ENCODE measurements at places on chromosomes 16 and 17.

DNA sequence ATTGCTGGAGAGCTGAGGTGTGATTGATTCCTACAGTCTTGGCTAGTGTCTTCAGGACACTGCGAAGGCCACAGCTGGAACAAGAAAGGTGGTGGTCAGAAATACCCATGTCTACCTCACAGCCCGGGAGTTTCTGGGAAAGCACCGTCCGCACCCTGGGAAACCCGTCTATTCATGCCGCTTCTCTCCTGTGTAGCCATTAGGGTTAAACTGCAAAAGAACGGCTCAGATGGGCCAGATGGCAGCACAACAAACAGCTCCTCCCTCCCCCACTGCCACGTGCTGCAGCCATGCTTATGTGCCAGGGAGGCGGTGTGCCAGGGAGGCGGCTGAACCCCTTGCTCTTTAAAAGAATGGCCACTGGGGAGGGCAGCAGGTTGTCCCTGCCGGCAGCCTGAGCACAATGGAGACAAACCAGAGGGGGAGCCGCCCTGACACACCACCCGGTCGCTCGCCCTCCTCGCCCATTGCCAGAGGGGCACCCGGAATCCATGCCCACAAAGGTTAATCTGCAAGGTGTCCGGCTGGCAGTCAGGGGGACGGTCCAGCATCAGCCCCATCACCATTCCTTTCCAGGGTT is 65.2 kb downstream of the CYTH1 start:
- peak overlapping the region; percentile 1 for H3K27ac ChIP-seq
- peaks cover 17% of the 10 kb centered on the region for H3K36me3 ChIP-seq
- DNase-seq = no peak

DNA sequence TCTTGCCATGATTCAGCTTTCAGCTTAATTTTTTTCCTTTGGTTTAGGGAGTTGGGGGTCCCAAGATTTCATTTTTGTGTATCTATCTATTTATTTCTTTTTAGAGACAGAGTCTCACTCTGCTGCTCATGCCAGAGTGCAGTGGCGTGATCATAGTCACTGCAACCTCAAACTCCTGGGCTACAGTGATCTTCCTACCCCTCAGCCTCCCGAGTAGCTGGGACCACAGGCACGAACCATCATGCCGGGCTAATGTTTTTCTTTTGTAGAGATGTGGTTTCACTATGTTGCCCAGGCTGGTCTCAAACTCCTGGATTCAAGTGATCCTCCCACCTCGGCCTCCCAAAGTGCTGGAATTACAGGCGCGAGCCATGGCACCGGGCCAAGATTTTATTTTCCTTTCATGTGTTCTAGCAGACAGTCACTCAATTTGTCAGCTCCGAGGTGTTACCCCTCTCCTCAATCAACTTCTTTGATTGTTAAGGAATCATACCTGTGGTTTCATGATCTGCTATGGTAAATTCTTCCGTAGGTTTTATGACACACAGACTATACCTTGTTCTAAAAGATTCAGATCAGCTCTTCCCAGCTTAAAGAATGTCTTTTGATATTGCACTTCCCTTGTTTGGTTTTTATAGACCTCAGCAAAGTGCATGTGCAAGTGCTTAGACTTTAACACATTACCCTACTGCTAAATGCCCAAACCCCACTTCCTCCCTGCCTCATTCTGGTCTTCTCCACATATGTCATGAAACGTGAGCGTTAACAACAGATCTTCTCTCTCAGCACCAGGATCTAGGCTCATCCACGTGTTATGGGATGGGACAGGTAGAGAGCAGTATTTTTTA is 13.0 kb downstream of the UNC45B start:
- peaks cover 7% of the 10 kb centered on the region for H3K36me3 ChIP-seq
- peak overlapping the region; percentile 82 for H3K27ac ChIP-seq
- H3K4me3 ChIP-seq = peak overlapping the region; percentile 16
- H3K27me3 ChIP-seq = no peaks in the 10 kb centered on the region
- peaks cover 51% of the 10 kb centered on the region for H3K4me1 ChIP-seq

DNA sequence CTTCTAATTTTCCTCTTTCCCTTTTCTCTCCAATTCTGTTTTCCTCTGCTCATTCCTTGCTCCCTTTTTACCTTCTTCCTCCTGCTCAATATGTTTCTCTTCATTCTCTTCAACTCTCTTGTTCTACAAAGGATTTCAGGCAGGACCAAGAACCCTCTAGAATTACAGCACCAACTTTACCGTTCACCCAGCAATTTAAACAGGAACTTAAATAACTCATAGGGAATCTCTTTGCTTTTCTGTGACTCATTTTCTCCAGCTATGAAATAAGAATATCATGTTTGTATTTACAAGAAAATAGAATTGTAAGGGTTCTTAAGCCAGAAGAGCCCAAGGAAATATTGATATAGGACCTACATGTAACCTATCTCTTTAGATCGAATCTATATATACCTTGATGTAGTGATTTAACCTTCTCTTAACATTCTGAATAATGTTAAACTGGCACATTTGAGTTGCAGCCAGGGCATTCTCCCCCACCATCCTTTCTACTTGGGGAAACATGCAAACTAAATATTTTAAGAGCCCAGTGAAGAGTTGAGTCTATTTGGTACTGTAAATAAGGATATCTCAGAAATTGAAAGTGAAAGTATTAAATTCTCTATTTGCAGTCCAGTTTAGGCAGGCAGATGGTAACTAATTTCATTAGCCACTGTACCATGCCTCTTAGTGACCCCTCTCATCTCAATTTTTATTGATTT is 137.0 kb downstream of the ANKFN1 start:
- H3K4me3 ChIP-seq = peak overlapping the region; percentile 53
- H3K27ac ChIP-seq = peak overlapping the region; percentile 74
- no peaks in the 10 kb centered on the region for H3K36me3 ChIP-seq

DNA sequence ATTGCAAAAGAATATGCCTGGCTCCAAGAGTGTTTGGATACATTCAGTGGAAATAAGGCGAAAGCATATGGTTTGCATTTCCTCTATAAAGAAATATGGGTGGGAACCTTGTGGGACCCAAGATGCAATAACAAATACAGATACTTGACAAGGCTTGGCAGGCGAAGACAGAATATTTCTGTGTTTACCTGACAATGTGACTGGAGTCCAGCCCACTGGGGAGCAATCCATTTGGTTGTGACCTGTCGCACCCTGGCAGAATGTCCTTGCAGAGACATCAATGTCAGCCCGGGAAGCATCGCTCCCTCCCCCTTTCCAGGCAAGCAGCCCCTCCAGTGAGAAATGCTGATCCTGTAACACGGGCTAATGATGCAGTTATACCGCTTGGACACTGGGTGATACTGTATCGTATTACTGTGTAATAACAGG is 296.6 kb downstream of the MAF start:
- peaks cover 22% of the 10 kb centered on the region for H3K27me3 ChIP-seq
- H3K4me1 ChIP-seq = no peaks in the 10 kb centered on the region
- no peak for DNase-seq
- no peak overlapping the region for H3K27ac ChIP-seq
- H3K4me3 ChIP-seq = no peak overlapping the region
- H3K36me3 ChIP-seq = no peaks in the 10 kb centered on the region

DNA sequence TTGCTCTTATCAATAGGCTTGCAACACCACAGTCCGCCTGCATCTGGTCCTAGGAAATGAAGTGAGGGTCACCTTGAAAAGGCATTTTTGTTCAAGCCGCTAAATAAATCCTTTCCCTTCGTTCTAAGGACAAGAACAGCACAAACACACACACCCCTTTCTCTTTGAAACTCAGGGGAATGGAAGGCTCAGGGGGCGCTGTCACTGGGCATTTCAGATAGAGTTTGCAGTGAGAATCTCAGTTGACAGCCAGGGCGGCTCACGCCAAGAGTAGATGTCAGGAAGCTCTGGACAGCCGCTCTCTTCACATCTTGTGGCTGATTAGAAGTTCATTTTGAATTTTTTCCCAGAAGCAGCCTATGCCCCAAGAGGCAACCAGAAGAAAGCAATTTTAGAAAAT is 39.8 kb downstream of the ABAT start:
- DNase-seq = no peak
- H3K4me3 ChIP-seq = no peak overlapping the region
- H3K27me3 ChIP-seq = no peaks in the 10 kb centered on the region
- no peaks in the 10 kb centered on the region for H3K36me3 ChIP-seq
- no peak overlapping the region for H3K27ac ChIP-seq

DNA sequence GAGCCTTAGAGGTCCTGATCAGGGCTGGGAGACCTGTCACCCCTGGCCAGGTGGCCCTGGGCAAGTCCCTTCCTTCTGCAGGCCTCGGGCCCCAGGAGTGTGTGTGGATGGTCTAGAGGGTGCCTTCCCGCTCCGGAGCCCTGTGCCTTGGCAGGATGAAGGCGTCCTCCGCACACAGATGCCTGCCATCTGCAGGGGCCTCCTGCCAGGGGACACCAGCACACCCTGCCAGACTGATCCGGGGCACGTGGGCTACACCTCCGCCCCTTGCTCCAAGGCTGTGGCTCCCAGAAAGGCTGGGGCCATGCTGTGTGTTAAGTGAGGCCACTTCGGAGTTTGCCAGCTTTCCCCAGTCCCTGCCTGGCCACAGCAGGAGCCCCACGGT is 30.7 kb downstream of the NPTX1 start:
- H3K4me3 ChIP-seq = no peak overlapping the region
- H3K27me3 ChIP-seq = peaks cover 3% of the 10 kb centered on the region
- DNase-seq = no peak
- no peaks in the 10 kb centered on the region for H3K36me3 ChIP-seq

DNA sequence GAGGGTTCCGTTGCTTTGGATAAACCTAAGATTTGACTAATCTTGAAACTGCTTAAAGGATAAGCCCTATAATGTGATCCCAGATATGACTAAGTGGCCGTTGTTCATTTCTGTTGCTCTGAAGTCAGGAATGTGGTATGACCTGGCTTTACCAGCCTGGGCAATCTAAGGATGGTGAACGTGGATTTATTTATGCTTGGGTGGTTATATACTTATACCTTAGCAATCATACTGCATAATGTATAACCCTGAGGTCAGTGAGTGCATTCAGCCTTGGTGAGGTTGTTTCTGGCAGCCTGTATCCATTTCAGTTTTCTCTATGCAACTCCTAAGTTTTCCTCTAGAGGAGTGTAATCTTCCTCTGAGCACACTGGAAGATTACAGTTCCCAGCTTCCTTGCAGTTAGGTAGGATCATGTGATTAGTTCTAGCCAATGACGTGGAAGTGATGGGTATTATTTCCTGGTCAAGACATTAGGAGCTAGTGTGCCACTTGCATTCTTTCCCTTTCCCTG is 41.9 kb downstream of the FTO start:
- no peak for DNase-seq
- H3K36me3 ChIP-seq = no peaks in the 10 kb centered on the region
- H3K27me3 ChIP-seq = no peaks in the 10 kb centered on the region
- H3K4me3 ChIP-seq = no peak overlapping the region
- no peak overlapping the region for H3K27ac ChIP-seq

DNA sequence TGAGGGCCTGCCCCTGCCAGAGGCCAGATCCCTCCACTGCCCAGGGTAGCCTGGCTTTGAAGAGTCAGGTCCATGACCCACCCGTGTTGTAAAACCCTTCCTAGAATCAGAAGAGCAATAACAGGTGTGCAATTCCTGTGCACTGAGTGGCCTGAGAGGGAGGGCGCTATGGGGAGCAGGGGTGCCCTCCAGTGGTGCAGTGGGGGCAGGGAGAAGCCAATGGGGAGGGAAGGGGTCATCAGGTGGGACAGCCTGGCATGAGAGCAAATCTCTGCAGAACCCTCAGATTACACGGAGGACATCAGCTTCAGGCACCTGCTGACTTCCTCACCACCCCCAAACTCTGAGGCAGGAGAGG is 72.9 kb upstream of the ZNF469 start:
- no peaks in the 10 kb centered on the region for H3K4me1 ChIP-seq
- DNase-seq = no peak
- H3K27ac ChIP-seq = no peak overlapping the region
- H3K4me3 ChIP-seq = no peak overlapping the region
- H3K27me3 ChIP-seq = peaks cover 9% of the 10 kb centered on the region

DNA sequence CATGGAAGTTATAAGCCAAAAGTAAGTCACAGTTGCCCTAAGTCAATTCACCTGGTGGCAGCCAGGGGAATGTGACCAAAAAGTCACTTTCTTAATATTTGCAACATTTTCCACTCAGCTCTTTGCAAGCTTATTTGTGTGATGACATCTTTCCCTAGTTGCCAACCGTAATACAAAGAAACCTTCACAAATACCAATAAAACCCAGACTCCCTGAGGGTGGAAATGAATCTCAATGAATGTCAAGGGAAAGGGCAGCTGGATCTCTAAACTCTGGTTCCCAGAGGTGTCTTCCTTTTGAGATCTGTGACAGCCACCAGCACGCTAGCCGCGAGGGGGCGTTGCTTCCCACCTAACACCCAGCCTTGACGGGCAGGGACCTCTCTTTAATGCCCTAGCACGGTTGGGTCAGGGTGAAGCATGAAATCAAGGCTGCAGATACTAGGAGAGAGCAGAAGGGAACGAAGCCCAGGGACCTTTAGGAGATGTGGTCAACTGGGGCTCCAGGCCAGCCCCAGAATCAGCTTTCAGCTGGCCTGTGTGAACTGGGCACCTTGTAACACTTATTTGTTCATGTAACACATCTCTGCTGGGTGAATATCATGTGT is 82.2 kb downstream of the CMC2 start:
- no peak overlapping the region for H3K27ac ChIP-seq
- no peaks in the 10 kb centered on the region for H3K4me1 ChIP-seq
- no peak overlapping the region for H3K4me3 ChIP-seq
- peak; percentile 56 for DNase-seq
- peaks cover 3% of the 10 kb centered on the region for H3K27me3 ChIP-seq

DNA sequence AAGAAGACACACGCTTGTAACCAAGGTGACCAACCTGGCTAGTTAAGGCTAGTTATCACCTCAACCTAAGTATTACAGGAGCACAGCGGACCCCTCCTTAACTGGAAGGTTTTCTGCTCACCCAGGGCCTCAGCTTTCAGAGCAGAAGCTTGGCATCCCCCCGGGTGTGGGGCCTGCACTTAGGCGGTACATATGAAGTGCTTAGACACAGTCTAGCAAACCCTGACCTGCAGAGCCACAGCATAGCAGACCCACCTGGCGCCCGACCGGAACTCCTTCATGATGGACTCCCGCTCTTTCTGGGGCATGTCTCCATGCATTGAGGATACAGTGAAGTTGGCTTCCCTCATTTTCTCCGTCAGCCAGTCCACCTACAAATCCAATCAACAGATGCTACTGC is 9.8 kb downstream of the EIF4A3 start:
- H3K4me1 ChIP-seq = peaks cover 3% of the 10 kb centered on the region
- H3K27me3 ChIP-seq = no peaks in the 10 kb centered on the region
- no peak for DNase-seq
- H3K4me3 ChIP-seq = no peak overlapping the region
- peaks cover 80% of the 10 kb centered on the region for H3K36me3 ChIP-seq
- no peak overlapping the region for H3K27ac ChIP-seq

GRCh38 chr16:27235055-27235937 is 32.0 kb downstream of the KDM8 start:
- peaks cover 99% of the 10 kb centered on the region for H3K4me1 ChIP-seq
- H3K36me3 ChIP-seq = peaks cover 58% of the 10 kb centered on the region
- peak; percentile 97 for DNase-seq
- peak overlapping the region; percentile 99 for H3K27ac ChIP-seq
- H3K4me3 ChIP-seq = peak overlapping the region; percentile 77

GRCh38 chr16:69779724-69780123 is 17.6 kb downstream of the WWP2 start:
- no peak for DNase-seq
- H3K36me3 ChIP-seq = peaks cover 31% of the 10 kb centered on the region
- no peak overlapping the region for H3K4me3 ChIP-seq
- no peak overlapping the region for H3K27ac ChIP-seq
- H3K27me3 ChIP-seq = no peaks in the 10 kb centered on the region

GRCh38 chr17:35022536-35023063 is 40.9 kb downstream of the RFFL start:
- peaks cover 22% of the 10 kb centered on the region for H3K36me3 ChIP-seq
- H3K4me1 ChIP-seq = peaks cover 40% of the 10 kb centered on the region
- no peaks in the 10 kb centered on the region for H3K27me3 ChIP-seq
- peak; percentile 87 for DNase-seq
- H3K4me3 ChIP-seq = peak overlapping the region; percentile 66

- H3K4me1 ChIP-seq = peaks cover 11% of the 10 kb centered on the region
- H3K27me3 ChIP-seq = no peaks in the 10 kb centered on the region
- DNase-seq = no peak
These were observed 43.1 kb upstream of the GSG1L start for GRCh38 chr16:28106467-28107215.
